ENCODE measurements at places on chromosomes 2 and 18.

- no peak for DNase-seq
These were observed 76.4 kb downstream of the AGAP1 start for GRCh38 chr2:235570256-235570655.

DNA sequence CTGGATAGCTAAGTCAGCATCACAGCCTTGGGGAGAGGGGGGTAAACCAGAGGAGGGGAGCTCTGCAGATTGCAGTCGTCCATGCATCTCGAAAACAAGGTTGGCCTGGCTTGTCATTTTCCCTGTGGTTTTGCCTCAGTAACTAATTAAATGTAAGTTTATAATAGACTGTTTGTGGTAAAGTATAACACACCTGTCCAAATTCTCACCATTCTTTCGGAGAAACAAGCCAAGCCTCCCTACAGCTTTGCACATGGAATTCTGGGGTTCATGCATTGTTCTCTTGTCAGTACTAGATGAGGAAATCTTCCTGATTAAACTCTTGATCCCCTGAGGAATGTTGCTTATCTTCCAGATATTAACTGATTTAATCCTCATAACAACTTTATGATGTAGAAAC lies 1065.2 kb upstream of the FAM98A start:
- DNase-seq: no peak

GRCh38 chr2:108593547-108594098 lies 59.4 kb downstream of the LIMS1 start:
- DNase-seq: no peak

- DNase-seq: no peak
These were observed 47.3 kb upstream of the ODC1 start for GRCh38 chr2:10495311-10495987.

- DNase-seq: no peak
These were observed 5.2 kb upstream of the ARMC9 start for GRCh38 chr2:231193216-231193615.

DNA sequence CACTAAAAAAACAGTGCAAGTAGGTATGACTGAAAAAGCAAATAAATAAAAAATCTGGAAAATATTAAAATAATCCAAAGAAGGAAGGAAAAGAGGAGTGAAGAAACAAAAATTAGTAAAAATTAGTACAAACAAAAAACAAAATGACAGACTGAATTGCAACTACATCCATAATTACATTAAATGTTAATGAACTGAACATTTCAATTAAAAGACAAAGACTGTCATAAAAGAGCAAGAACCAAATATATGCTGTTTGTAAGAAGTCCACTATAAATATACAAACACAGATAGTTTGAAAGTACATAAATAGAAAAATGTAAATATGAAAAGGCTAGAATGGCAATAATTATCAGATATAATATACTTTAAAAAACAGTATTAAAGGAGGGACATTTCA lies 267.6 kb downstream of the WDPCP start:
- no peak for DNase-seq

GRCh38 chr2:107174171-107174570 lies 288.2 kb upstream of the ST6GAL2 start:
- no peak for DNase-seq

- no peak for DNase-seq
These were observed 2.1 kb downstream of the CERS6 start for GRCh38 chr2:168458139-168458538.

DNA sequence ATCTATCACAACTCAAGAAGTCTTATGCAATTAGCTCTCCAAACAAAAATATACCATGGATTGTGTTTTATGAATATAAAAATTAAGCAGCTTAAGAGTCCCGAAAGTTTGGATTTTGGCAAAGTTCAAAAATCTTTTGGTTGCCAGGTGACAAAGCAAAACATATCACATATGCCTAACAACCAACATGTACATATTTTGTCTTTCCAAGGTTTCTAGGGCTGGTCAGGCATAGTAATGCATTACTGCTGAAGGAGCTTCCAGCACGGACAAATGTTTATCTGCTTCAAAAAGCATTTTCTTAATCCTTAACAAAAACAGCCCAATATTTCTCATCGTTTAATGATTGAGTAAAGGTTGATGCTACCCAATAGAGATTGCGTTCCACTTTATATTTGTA lies 1327.1 kb upstream of the ZEB2 start:
- DNase-seq: no peak

GRCh38 chr2:403682-404081 lies 115.8 kb upstream of the ALKAL2 start:
- DNase-seq: no peak

DNA sequence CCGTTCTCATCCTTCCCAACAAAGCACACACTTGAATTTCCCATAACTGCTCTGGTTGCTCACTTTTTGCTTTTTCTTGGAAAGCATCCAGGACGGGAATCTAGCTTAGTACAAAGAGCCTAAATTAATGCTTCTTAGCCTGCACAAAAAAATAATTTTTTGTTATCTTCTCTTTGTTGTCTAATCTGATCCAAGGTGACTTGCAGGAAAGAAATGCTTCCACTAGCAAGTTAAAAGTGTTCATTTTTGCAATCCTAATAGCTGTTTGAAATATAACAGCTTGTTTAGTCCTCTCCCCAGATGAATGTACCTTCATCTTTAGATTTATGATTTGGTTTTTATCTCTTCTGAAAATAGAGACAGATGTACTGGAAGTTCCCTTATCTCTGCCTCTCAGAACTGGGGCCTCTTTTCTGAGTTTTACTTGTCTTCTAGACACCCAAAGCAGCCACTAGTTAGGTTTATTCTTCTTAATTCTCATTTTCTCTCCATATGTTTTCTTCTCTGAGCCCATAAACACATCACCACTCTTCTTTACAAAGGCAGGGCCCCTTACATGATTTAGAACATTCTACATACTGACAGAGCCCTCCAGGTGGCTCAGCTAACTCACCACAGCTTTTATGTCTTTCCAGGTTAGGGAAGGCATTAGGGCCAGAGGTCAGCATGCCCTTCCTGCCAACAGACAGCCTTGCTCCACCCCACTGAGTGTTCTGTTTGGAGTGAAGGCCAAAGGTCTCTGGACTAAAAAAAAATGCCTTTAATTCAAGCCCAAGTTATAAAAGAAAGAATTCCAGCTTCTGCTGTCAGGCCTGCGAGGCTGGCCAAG lies 74.7 kb upstream of the MAP4K3 start:
- peak; percentile 16 for DNase-seq

DNA sequence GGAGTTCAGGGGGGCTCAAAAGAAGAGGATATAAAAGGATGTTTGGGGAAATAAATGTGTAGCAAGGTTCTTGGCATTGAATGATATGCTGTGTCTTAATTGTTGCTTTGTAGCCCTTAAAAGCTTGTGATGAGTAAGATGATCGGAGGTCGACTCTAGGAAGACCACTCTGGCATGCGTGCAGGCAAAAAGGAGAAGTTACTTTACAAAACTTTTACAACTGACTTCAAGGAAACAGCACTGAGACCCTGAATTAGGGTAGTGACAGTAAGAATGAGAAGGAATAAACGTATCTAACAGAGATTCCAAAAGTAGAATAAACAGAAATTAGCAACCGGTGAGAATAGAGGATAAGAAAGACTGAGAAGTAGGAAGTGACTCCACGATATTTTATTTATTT lies 228.7 kb upstream of the TANK start:
- no peak for DNase-seq

GRCh38 chr2:219230059-219230540 lies 494 bp downstream of the ANKZF1 start:
- DNase-seq: peak; percentile 65
